ENCODE measurements at places on chromosomes 1 and 21.

DNA sequence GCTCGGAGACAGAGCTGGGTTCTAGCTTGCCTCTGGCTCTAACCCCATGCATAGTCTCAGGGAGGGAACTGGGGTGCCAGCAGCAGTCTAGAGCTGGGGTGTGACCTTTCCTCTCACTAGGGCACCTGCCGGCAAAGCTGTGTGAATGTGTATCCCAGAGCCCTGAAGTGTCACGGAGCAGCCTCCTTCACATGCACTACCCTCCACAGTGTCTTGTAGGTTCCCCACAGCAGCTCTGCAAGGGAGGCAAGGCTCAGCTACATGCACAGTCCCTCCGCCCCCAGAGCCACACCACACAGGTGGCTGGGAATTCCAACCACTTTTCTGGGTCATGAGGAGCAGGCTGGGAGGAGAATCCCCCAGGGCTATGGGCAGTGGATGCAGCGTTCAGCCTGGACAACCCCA is 7.7 kb upstream of the HPCA start:
- DNase-seq, result no peak

DNA sequence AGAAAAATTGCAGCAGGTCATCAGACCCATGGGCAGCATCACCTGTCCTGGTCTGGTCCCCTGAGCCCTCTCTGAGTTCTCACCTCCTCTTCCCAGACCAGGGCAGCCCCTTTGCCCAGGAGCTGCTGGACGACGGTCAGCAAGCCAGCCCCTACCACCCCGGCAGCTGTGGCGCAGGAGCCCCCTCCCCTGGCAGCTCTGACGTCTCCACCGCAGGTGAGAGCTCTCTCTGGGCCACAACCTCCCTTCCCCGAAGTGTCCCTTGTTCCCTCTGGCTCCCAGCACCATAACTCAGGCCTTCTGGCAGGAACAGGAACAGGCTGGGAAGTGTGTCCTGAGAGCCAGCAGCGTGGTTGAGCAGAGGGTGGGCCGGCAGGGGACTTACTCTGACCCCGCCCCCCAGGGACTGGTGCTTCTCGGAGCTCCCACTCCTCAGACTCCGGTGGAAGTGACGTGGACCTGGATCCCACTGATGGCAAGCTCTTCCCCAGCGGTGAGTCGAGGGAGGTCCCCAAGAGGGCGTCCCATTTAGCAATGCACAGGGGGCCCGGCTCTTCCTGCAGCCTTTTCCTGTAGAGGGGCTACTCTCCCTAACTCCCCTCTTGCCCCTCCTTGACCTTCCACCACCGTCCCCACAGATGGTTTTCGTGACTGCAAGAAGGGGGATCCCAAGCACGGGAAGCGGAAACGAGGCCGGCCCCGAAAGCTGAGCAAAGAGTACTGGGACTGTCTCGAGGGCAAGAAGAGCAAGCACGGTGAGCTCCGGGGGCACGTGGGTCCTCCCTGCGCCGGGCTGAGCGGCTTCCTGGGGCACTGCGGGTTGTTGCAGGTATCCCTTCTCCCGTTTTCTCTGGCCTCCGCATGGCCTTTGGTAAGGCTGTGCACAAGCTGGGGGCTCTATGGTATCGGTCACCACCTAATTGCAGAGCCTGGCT is 2.4 kb downstream of the ELF3 start:
- no peak for DNase-seq

GRCh38 chr1:219265026-219265515 is 91.4 kb downstream of the LYPLAL1 start:
- no peak for DNase-seq

DNA sequence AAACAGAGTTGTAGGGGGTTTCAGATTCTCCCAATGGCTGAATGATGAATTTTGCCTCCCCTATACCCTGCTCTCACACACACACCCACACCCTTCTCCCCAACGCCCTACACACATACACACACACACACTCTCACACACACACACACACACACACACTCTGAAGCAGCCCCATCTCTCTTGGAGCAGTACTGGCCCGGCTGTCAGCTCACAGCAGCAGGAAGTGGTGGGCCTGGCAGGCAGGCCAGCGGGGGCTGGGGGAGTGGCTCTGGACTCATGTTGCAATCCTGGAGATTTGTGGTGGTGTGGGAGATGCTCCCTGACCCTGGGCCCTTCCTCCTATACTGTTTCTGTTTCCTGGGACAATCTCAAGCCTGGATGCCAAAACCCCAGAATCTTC is 2.2 kb downstream of the IKBKE start:
- no peak for DNase-seq

DNA sequence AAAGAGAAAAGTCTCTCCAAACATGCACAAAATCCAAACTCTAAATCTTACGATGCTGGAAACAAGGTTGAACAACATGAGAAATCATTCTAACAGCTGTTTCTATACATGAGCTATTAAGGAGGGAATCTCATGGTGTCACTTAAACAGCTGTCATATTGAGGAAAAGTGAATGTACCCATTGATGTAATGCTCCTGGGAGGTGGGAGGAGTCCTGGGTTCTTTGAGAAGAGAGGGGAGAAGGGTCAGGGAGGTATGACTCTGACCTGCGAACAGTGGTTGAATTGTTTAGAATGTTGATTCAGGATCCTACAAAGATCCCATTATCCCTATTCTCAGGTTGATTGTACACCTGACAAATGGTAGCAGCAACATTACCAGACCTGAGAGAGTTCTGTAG is 49.3 kb downstream of the ZC3H11B start:
- DNase-seq, result no peak

DNA sequence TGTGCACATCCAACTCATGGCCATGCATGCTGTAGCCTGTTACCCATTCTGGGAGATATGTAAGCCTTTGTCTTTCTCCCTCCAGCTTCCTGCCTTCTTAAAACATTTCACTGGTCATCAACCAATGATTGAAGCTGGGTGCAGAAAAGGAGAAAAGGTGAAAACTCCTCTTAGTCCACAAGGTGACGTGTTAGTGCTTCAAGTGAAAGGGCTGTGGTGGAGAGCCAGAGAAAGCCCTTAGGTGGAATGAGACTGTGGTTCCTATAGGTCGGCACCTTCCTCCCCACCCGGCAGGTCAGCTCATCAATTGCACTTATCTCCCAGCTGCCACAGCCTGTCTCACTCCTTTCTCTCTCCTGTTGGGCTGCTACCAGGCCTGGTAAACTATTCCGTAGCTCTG is 30.4 kb downstream of the ERG start:
- DNase-seq, result no peak

- no peak for DNase-seq
Measured at GRCh38 chr1:2091611-2092604, 41.7 kb downstream of the PRKCZ start.

- no peak for DNase-seq
Measured at GRCh38 chr1:62263006-62263813, 56.0 kb downstream of the KANK4 start.

GRCh38 chr1:205480349-205480985 is 24.0 kb upstream of the CDK18 start:
- DNase-seq, result no peak

DNA sequence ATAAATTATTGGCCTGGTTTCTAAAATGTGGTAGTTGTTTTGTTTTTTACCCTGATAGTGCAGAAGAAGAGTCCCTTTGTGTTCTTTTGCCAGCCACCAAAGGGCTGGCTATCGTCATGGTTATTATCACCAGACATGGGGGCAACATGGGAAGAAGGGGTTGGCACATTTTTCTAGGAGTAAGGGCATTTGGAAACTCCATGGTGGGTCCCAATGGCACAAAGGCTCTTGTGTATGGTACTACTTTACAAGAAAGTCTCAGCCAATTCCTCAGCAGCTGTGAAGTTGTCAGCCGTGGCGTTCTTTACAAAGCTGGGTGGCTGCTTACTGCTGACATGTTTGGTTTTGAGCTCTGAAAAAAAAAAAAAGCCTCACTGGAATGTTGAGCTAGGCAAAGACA is 330.4 kb upstream of the ESRRG start:
- no peak for DNase-seq

DNA sequence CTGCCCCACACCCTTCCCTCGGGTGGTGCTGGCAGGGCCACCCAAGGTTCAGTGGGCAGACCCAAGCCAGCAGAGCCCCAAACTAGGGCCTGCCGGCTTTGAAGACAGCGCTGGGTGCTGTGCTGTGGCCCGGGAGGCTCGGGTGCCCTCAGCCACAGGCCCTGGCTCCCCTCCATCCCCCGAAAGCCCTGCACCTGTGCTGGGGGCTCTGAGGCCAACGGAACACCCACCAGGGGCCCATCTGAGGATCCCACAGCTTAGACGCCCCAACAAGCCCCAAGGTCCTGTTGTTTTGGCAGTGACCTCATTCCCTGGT is 8.6 kb downstream of the ITGB2 start:
- DNase-seq, result no peak

DNA sequence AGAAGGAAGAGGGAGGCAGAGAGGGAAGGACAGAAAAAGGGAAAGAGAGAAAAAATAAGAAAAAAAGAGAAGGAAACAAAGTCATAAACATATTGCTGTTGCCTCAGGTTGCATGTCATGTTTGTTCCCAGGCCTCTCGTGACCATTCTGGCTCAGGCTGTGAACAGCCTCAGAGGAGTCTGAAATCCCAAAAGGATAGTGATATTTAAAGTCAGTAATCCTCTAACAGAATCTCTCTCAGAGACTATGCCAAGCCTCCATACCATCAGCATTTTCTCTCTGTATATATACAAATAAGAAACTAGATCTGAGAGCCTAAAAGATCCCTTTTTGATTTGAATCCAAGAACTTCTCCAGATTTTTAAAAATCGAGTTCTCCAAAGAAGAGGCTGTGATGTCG is 35.2 kb downstream of the GORAB start:
- no peak for DNase-seq

GRCh38 chr1:80258659-80259058 is 1252.1 kb upstream of the ADGRL4 start:
- DNase-seq, result no peak

- no peak for DNase-seq
Measured at GRCh38 chr1:151072224-151072623, 1.7 kb downstream of the GABPB2 start.

DNA sequence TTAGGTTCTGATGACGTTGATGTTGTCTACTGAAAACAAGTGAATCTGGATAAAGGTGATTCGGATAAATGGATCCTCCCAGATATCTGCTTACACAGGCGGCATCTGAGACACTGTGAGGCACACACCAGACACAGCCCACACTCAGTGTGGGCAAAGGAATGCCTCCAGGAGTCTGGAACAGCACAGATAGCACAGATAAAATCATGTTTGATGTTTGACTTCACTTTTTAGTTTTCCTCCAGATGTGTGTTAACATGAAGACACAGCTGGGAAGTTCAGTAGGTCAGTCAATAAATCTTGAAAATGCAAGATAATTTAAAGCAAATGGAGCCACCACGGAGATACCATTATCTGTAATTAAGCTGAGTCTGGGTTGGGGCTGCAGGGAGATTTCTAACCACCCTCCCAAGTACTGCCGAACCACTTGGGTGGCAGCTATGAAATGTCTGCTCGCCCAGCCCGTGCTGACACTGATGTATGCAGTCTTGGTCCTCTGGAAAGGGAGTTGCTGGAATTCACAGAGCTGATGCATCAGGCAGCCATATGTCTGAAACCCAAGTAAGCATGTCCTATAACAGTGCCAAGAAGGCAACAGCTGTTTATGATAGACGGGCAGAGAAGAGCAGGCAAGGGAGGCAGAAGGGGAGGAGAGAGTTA is 11.7 kb downstream of the CAPN9 start:
- no peak for DNase-seq

GRCh38 chr1:96804648-96805047 is 83.1 kb downstream of the PTBP2 start:
- DNase-seq, result no peak

DNA sequence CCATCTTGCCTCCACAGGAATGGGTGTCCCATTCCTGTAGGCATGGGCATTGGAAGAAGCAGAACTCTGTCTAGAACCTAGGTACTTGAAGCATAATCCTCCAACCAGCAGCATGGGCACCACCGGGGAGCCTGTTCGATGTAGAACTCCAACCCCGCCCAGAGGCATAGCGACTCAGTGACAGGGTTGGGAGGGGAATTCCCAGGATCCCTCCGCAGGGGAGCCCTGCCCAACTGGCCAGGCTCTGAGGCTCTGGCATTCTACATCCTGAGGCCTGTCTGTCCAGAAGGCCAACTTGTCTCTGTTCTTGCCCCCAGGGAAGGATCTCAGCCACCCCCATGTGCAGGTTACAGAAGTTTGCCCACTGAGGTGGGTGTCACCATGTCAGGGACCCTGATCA is 38.2 kb downstream of the CACNA1S start:
- no peak for DNase-seq

- DNase-seq, result no peak
Measured at GRCh38 chr21:42089093-42089631, 18.0 kb downstream of the UMODL1 start.

- peak; percentile 41 for DNase-seq
Measured at GRCh38 chr1:115089420-115090185, at the start of gene TSPAN2. TSPAN2 (minus strand) TSS chr1:115089503; CDS start chr1:115089432, 71 bp downstream.

- no peak for DNase-seq
Measured at GRCh38 chr1:86429835-86430234, 5.9 kb downstream of the CLCA2 start.

GRCh38 chr1:107953556-107953955 is 11.4 kb downstream of the VAV3 start:
- no peak for DNase-seq

- no peak for DNase-seq
Measured at GRCh38 chr1:244162786-244163530, 111.9 kb downstream of the ZBTB18 start.

- no peak for DNase-seq
Measured at GRCh38 chr1:1591452-1591851, 8.5 kb downstream of the FNDC10 start.

DNA sequence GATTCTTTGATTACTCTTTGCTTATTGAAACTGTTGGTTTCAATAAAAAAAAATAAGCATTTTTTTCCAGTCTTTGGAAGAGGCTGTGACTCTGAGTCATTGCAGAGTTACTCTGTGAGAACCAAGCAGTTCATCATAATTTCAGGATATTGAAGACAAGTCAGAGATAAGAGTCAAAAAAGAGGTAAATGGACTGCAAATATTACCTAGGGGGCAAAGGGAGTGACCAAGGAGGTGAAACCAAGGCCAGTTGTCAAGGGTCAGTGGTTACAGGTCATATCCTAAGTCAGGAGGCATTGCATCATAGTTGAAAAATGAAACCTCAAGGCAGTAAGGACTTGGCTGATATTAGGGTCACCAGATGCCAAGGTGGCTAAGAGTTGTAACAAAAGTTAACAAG is 597.1 kb upstream of the USP24 start:
- DNase-seq, result no peak

GRCh38 chr1:170192546-170192945 is 46.8 kb downstream of the NTMT2 start:
- no peak for DNase-seq

GRCh38 chr1:27648602-27649305 is 13.8 kb upstream of the FGR start:
- DNase-seq, result no peak

Data from stimulated activated CD8-positive, alpha-beta memory T cell treated with anti-CD3 and anti-CD28 coated beads, Interleukin-4, amount 100 ng/mL, for 1 hour (primary cell).